Pons (tissue), 1 donor: ENCODE measurements at places on chromosomes 4 and X.
A peak's percentile ranks its signal among the peaks of the same experiment; 100 is the strongest.

- no peak for DNase-seq
Measured at GRCh38 chr4:184833046-184833838, 7.5 kb upstream of the ACSL1 start.

GRCh38 chr4:39410415-39410814, 3.7 kb downstream of the KLB start:
- DNase-seq, result peak; percentile 9

DNA sequence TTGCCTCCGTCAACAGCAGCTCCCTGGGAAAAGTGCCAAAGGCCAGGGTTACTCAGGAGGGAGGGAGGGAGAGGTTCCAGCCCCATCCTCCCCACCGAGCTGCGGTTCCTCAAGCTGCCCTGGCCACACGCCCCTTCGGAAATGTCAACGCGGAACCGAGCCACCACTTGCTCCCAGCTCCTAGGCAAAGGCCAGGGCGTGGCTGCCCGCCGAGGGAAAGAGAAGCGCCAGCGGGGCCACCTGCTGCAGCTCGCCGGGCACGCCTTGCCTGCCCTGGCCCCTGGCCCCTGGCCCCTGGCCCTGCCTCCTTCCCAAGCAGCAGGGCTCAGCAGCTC, 15.3 kb downstream of the SLC6A8 start:
- no peak for DNase-seq

DNA sequence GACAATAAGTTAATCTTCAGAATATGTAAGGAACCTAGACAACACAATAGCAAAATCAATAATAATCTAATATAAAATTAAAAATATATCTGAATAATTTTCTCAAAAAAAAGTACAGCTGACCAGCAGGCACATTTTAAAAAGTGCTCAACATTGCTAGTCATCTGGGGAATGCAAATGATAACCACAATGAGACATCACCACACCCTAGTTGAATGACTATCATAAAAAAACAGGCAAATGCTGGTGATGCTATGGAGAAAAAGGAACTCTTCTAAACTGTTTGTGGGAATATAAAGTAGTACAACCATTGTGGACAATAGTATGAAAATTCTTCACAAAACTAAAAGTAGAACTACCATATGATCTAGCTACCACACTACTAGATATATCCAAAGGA, 956.9 kb upstream of the NDST4 start:
- no peak for DNase-seq

DNA sequence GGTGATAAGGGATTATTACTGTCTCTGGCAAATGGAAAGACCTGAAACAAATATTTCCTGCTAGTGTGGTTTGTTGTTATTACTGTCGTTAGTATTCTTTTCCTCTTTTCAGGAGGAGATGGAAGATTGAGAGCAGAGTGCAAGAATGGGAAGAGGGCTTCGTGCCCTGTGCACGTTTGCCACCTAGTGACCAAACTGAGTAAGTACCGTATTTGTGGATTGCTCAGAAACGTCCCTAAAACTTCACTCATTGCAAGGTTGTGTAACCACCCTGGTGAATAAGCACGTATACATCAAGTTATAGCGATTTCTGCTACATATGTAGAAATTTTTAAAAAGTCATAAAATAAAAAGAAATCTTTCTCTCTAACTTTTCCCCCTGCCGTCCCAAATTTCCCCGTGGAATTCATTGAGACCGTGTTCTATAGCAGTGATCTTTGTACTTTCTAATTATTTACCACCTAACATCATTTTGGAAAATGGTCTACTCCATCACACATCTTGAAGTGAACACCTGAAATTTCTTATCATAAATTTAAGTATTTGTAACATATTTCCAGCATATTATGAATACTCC, 24.3 kb downstream of the LINC00632 start:
- DNase-seq, result peak; percentile 48

DNA sequence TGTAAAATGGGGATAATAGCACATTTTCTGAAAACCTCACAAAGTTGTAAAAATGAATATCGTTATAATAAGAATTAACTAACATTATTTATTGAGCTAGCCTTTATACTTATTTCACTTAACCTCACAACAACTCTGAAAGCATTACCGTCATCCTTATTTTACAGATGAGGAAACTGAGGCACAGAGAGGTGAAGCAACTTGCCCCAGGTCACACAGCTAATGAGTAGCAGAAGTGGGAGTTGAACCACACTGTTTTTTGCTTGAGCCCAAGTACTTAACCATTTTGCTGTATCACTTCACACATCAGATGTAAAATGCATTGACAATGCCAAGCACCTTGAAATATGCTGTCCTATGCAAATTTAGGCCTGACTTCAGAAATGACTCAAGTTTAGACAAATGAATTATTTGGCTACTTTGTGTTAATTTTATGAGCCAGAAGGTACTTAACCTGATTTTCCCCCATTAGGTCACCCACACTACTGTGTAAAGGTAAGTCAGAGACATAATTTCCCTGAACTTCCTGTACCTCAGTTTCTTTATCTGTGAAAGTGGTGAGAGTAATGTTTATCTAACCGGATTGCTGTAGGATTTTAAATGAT, 23.1 kb downstream of the CD40LG start:
- no peak for DNase-seq

DNA sequence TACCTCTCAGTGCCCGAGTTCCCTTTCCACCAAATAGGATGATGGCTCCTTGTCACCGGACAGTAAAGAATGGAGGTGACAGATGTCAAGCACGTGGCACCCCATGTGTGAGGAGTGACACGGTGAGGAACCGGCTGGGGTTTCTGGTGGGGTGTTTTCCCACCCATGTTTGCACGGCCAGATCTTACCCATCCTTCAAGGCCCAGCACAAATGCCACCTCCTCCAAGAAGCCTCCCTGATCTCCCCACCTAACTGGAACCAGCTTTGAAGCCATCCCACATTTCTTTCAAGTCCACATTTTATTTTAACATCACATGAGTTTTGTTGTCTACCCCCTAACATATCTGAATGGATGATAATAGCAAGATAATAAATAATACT, 63.0 kb downstream of the WFS1 start:
- DNase-seq, result no peak

GRCh38 chr4:55323375-55323774, 22.7 kb upstream of the SRD5A3 start:
- DNase-seq, result no peak

GRCh38 chr4:183840311-183840710, 64.8 kb upstream of the STOX2 start:
- DNase-seq, result peak; percentile 92

DNA sequence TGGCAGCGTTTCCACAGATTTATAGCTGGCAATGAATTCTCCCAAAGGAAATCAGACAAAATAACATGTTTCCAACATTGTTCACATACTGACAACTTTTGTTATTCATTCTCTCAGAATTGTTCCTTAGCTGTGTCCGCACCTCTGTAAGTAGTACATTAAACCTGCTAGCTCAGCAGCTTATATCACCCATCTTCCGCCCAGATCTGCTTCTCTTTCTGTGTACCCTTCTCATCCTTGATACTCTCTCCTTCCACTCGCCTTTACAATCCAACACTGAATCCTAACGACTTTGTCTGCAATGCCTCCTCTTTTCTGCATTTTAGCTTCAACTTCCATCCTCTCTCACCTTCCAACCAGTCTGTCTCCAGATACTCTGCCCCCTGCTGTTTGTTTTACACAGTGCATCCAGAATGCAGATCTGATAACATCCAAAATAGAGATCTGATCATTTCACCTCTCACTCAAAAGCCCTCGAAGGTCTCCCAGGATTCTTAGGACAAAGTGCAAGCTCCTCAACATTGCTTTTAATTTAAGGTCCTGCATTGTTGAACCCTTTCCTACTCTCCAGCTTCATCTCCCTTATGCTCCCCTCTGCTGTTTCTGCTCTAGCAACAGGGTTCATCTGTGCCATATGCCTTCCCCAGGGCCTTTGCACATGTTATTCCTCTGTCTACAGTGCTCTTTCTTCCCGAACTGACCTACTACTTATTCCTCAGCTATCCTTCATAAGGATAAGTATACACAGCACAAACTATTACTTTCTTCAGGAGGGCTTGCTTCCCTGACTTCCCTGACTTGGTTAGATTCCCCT, 67.3 kb upstream of the VBP1 start:
- peak; percentile 1 for DNase-seq

DNA sequence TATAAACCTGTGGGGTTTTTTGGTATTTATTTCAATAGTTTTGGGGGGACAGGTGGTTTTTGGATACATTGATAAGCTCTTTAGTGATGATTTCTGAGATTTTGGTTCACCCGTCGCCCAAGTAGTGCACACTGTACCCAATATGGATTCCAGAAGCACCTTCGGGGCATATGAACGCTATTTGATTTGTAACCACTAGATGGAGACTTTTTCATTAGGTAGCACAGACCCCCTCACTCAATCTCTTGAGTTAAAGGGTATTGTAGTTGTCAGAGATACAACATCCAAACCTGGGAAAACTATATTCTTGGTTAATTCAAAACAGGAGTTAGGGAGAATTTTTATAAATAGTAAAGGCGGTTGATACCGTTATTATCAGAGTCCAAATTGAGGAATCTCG, 79.8 kb downstream of the SPANXN3 start:
- DNase-seq, result peak; percentile 13

- DNase-seq, result no peak
Measured at GRCh38 chrX:50470103-50471031, at the start of gene DGKK. TSS of gene DGKK (minus strand) at chrX:50470825. CDS start at chrX:50470678, 147 bp downstream.

- no peak for DNase-seq
Measured at GRCh38 chr4:35918491-35918977, 325.8 kb downstream of the ARAP2 start.

- DNase-seq, result no peak
Measured at GRCh38 chrX:150933945-150934350, 35.5 kb upstream of the CD99L2 start.

DNA sequence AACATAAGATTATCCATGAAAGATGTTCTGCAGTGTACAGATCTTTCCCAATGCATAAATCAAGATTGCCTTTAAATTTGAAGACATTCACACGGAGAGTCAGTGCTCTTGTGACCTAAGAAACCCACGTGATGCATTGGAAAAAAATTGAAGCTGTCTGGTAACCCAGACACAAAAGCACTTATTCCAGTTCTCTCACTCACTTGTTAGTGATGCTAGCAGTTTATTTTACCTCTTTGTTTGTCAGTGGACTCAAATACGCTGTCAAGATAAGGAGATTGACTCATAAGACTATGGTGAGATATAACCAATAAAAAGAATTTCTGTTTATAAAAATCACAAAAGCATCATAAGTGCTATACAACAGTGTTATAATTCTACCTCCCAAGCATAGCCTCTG, 245.8 kb upstream of the SMIM31 start:
- DNase-seq, result no peak

- DNase-seq, result no peak
Measured at GRCh38 chrX:18537068-18537467, 111.7 kb downstream of the CDKL5 start.
